ENCODE measurements at places on chromosomes 16 and 17.

DNA sequence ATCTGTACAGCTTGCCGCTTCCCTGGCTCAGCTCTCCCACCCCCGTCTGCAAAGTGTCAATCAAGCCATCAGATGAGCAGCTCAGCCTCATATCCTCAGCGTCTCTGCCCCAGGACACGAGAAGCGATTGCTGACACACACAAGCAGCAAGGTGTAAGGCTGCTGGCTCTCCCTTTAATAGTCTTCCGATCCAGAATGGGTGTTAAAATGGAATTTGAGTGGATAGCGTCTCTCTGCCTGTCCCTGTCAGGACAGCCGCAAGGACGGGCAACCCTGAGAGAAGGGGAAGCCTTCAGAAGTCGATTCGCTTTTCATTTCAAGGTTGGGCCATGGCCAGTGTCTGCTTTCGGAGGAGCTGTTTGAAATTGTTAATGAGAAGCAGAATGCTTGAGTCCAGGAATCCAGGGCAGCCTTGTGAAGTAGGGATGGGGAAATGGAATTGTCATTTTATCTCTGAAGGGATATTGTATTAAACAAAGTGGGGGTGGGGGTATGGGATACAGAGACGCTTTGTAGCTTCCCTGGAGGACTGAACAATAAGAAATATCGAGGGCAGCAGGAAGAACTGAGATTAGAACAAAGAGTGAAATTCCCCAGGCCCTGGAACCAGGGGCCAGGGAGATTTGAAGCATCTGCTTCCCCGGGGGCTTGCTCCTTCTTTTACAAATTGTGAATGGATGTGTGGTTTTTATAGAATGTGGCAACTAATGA, 4.7 kb upstream of the PIPOX start:
- no peak for DNase-seq

GRCh38 chr16:81493755-81494433, 49.3 kb downstream of the CMIP start:
- DNase-seq = peak; percentile 58

DNA sequence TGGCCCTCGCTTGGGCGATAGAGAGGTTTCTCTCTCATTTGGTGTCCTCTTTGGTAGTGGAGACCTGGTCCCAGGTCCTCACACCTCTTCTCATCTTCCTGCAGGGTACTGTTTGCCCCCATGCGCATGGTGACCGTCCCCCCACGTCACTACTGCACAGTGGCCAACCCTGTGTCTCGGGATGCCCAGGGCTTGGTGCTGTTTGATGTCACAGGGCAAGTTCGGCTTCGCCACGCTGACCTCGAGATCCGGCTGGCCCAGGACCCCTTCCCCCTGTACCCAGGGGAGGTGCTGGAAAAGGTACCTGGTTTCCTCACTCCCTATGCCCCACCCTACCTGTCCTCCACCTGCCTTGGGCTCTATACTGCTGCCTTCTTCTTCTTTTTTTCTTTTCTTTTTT, 10.5 kb downstream of the MVP start:
- DNase-seq = no peak

DNA sequence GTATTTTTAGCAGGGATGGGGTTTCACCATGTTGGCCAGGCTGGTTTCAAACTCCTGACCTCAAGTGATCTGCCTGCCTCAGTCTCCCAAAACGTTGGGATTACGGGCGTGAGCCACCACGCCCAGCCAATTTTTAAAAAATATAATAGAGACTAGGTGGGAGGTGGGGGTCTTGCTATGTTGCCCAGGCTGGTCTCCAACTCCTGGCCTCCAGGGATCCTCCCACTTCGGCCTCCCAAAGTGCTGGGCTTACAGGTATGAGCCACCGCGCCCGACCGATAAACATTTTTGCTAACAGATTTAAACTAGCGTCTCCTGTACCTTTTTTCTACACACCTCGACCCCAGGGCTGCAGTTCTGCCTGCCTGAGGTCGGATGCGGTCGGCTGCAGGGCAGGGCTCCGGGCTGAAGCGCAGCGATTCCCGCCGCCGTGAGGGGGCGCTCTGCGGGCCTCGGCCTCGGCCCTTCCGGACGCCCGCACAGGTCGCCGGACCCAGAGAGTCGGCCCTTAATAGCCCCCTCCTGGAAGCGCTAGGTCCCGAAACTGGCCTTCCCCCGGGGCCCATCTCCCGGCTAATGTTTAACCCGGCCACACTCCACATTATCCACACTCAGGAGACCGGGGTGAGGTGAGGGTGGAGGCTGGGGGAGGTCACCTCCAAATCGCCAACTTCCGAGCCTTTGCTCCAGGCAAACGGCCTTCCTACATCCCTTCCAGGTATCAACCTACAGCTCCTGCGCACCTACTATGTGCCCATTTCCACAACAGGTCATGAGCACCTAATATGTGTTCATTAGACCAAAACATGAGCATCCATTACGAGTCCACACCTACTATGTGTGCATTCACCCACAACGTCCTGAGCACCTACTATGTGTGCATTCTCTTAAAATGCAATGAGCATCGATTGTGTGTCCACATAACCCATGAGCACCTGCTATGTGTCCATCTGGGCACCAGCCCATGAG, 2.0 kb upstream of the GLIS2 start:
- no peak for DNase-seq

DNA sequence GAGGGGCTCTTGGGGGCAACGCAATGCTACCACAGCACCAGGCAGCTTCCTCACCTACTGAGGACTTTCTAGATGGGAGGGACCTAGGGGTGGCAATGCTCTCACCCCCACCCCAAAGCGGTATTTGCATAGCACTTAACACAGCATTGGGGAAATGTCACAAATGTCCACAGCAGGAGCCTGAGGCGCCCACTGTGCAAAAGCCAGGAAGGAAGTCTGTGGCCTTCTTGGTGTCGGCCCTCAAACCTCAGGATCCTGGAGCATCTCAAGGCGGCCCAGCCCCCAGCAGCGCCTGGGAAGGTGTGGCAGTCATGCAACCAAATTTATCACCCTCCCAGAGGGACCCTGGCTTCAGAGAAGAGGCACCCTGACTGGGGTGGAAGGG, 45.3 kb downstream of the WNT3 start:
- DNase-seq = no peak

DNA sequence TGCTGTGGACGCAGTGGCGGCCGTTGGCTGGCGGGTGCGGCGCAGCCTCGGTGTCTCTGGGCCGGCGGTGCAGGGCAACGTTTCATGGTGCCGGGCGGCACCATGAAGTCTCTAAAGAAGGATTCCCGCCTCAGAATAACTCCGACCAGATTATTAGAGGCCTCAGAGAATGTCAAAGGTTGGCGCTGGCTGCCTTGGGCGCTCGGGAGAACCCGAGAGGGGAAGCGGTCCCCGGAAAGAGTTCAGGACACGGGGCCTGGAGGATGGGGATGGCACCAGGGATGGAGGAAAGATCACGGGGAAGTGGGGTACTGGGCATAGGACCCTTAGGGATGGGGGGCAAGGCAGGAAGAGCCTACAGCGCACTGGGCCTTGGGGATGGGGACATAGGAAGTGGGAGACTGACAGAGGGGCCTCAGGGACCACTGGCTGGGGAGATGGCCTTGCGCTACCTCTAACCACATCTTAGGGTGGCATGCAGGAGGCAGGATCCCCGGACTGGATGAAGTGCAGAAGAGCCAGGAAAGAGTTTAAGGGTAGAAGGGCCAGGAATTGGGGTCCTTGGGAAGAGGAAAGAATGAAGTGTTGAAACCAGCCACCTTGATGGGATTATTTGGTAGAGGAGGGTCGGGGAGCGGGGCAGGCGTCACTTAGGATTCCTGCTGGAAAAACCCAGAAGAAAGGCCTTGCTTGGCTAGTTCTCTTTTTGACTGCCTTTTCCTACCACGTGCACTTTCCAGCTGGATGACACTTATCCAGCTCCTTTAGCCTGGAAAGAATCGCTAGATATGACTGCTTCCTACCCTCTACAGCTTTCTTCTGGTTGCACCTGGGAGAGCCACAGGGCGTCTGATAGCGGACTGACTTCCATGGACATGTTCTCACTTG, 578 bp downstream of the MYCBPAP start:
- no peak for DNase-seq

DNA sequence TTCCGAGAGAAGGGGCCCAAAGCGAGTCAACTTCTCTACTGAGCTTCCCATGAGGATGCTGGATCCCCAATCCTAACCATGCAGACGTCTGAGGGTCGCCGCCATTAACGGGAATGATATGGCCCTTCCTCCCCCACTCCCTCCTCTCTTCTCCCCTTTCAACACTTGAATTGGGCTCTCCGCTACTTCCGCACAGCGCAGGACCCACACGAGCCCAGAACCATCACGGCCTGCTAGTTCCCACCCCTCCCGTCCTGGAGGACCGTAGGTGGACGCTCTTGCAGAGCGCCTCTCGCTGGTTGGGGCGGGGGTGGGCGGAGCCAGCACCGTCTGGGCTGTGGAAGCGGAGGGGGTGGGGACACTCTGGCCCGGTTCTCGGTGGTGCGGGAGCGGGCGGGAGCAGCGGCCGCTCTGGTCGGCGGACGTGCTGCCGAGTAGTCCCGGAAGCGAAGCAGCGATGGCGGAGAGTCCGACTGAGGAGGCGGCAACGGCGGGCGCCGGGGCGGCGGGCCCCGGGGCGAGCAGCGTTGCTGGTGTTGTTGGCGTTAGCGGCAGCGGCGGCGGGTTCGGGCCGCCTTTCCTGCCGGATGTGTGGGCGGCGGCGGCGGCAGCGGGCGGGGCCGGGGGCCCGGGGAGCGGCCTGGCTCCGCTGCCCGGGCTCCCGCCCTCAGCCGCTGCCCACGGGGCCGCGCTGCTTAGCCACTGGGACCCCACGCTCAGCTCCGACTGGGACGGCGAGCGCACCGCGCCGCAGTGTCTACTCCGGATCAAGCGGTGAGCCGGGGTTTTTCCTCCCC, at the start of gene UBE2Z:
UBE2Z (plus strand) TSS at position 361 of the 797 bp plus-strand sequence; CDS start at position 458, 97 bp downstream.
- peak; percentile 81 for DNase-seq

- DNase-seq = no peak
Observed at GRCh38 chr17:53191878-53192277, 630.8 kb upstream of the KIF2B start.
